ENCODE measurements at places on chromosomes 12 and 14.

DNA sequence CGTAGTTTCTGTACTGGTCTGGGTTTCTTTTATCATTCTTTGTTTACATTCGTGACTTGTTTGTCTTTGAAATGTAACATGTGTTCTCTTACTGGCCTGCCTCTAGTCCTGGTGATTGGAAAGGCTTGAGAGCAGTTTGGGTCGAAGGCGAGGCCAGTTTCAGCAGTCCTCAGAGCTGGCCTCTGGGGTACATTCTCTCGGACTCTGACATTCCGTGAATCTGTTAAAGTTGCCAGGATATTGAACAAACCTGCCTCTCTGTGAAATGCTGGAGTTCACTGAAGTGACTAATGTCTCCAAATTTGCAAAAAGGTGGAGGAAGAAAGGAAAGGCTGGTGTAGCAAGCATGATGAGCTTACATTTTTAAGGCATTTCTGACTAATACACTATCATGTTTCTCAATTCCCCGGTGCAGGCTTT, 1.5 kb downstream of the PLEKHA5 start:
- peak; percentile 84 for DNase-seq

- no peak for DNase-seq
Observed at GRCh38 chr12:106907411-106907810, 48.3 kb upstream of the TMEM263 start.

GRCh38 chr12:15688202-15688736, 100.9 kb downstream of the EPS8 start:
- no peak for DNase-seq

GRCh38 chr12:65608319-65608916, 215.9 kb upstream of the HMGA2 start:
- no peak for DNase-seq

- peak; percentile 74 for DNase-seq
Observed at GRCh38 chr12:98002887-98003493, 512.4 kb upstream of the TMPO start.

GRCh38 chr14:20530771-20531571, 25.6 kb downstream of the RNASE10 start:
- DNase-seq: peak; percentile 60

GRCh38 chr14:74548881-74549280, 55.3 kb downstream of the ISCA2 start:
- DNase-seq: no peak

Measured in ELF-1 (cell line).